ENCODE measurements at places on chromosomes 7 and 10.

DNA sequence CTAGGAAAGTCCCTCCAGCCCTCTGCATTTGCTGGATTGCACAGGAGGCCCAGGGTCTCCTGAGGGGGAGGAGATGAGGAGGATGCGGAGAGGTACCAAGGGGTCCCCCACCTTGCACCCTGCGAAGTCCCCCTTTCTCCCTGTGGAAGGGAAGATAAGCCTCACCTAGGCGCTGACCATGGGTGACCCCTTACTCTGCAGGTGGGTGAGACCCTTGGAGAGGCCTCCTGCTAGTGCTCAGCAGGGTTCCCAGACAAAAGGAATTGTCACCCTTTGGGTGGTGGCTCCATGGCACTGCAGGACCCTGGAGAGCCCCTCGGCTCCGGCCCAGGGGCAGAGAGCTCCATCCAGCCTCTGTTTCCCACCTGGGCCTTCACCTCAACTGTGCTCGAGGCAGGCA, 107.0 kb upstream of the RET start:
- no peak for DNase-seq

DNA sequence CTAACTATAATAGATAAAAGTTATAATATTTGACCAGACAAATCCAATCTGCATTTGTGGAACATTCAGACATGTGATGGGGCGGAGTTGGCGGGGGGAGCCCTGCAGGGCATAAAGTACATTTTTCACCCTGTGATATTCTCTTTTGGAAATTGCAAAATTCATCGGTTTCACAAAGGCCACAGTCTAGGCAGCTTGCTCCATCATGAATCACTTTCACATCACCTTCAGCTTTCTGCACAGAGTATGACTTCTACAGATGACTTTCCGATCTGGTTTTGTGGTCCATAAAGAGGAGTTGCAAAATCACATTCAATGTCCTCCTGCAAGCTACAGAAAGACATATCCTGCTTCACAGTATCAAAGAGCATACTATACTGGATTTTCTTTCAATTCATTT, 51.4 kb upstream of the APBB1IP start:
- no peak for DNase-seq

DNA sequence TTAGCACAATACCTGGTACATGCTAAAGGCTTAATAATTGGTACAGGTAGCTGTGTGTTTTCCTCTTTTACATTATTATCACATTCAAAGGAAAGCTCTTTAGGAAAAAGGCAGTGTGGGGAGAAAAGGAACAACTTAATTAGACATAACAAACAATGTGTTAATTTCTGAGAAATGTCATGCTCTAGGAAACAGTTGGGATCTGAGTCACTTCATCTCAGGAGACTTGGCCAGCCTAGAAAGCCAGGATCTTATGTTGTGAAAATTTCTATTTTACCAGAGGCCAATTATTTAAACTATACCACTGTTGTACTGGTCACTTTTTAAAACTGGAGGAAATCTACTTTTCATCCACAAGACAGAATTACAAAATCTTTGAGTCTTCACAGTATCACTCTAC, 39.6 kb downstream of the ARMH3 start:
- no peak for DNase-seq

DNA sequence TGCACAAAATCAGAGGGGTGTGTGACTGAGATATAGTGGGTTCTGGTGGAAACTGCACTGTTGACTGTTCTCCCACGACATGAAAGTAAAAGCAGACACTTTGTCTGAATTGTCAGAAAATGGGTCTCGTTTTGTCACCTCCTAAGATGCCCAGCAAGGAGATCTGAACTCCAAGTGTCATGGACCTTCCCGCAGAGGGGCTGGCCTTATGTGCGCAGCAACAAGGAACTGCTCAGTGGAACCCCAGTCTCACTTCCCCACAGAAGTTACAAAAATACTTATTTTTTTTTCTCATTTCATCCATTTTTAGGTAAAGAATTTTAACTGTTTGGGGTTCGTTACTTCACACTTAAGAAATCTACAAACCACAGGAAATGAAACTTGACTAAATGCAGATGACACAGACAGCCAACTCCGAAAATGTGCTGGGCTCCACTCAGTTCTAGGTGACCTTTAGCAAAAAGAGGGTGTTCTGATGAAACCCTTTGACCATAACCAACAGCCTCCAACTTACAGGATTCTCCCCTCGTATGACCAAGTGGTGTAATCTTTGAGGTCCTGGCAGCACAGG, 115.0 kb downstream of the FAM107B start:
- DNase-seq: no peak

DNA sequence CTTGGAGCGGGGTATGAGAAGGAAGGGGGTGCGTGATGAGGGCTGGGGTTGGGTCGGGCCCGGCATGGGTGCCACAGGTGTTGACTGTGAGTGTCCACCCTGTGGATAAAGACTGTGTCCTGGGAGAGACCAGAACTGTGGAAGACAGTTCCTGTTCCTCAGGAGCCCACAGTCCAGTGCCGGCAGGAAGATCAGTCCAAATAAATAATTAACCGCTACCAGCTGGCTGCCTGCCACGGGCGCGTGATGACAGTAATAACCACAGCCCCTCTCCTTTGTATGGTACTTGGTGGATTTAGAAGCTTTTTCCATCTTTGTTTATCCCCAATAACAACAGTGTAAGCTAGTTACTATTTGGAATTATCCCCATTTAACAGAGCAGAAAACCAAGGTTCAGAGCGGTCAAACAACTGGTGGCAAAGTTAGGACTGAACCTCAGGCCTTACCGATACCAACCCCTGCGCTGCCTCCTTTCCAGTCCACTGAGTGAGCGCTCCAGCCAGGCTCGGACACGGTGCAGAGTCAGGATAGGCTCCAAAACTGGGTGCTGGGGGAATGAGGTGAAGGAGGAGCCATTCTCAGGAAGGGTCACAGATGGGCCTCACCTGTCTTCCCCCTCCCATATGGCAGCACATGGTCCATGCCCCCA, 5.1 kb downstream of the ZMIZ1 start:
- DNase-seq: no peak

DNA sequence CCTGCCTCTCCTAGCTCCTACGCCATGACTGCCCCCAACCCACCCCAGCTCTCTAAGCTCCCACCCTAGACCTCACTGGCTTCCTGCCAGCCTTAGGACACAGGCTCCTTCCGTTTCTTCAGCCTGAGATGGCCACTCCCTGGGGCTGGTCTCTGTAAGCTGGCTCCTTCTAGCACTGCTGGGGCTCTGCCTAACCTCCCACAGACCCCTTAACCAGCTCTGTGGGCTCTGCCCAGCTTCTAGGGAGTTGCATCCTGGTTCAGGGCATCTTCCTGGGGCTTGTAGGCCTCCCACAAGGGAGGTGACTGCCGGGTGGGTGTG, 478.6 kb upstream of the KLF6 start:
- no peak for DNase-seq

GRCh38 chr10:126243306-126243705, 145.0 kb downstream of the ADAM12 start:
- DNase-seq: no peak

GRCh38 chr7:17071866-17072265, 190.1 kb upstream of the AGR3 start:
- no peak for DNase-seq

- DNase-seq: no peak
Observed at GRCh38 chr10:107826171-107826570, 661.7 kb upstream of the SORCS1 start.

DNA sequence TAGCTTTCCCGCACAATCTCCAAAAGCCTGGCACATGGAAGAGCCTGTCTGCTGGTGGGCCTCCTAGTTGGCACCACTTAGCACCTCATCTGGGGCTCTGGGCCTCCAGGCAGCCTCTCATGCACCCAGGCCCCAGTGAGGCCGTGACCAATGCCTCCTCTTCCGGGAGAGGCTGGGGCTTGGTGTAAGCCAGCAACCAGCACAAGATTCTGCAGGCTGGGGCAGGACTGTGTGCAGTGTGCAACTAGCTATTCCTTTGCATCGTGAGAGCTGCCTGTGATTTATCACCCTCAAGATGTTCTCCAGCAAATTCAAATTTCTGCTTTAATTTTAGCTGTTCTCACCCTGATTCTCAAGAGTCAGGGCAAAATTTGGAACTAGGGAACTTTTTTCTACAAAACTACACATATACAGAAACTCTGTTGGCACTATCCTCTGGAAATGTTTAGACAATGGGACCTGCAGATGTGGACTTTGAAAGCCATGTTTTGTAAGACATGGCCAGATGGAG, 603.7 kb upstream of the MKI67 start:
- DNase-seq: no peak

DNA sequence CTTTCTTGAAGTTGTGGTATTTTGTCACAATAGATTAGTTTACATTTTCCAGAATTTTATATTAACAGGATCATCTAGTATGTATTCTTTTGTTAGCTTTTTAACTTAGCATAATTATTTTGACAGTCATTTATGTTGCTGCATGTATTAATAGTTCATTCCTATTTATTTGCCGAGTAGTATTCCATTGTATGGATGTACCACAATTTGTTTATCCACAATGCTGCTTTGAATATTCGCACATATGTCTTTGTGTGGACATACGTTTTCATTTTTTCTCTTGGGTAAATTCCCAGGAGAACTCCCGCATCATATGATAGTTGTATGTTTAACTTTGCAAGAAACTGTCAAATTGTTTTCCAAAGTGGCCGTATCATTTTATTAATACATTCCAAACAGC, 115.7 kb downstream of the CPEB3 start:
- DNase-seq: no peak

GRCh38 chr10:83943920-83944319, 195.4 kb upstream of the GHITM start:
- no peak for DNase-seq

DNA sequence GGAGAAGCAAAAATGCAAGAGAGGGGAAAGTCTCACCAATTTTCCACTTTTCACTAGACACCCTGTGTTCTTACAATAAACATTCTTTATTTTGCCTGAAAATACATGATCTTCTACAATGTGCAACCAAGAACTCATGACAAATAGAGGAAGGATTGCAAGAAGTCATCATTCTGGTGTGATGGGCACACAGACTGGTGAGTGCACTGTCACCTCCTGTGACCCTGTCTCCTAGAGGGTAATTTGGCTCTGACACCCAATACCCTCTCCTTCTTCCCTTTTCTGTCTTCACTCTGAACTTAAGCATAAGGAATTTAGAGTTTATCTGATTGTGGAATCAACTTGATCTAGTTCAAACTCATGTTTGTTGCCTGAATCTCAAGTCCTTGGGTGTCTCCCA, 153.7 kb downstream of the SH2D4B start:
- no peak for DNase-seq

- no peak for DNase-seq
Observed at GRCh38 chr7:1474736-1475135, 15.5 kb upstream of the MICALL2 start.

DNA sequence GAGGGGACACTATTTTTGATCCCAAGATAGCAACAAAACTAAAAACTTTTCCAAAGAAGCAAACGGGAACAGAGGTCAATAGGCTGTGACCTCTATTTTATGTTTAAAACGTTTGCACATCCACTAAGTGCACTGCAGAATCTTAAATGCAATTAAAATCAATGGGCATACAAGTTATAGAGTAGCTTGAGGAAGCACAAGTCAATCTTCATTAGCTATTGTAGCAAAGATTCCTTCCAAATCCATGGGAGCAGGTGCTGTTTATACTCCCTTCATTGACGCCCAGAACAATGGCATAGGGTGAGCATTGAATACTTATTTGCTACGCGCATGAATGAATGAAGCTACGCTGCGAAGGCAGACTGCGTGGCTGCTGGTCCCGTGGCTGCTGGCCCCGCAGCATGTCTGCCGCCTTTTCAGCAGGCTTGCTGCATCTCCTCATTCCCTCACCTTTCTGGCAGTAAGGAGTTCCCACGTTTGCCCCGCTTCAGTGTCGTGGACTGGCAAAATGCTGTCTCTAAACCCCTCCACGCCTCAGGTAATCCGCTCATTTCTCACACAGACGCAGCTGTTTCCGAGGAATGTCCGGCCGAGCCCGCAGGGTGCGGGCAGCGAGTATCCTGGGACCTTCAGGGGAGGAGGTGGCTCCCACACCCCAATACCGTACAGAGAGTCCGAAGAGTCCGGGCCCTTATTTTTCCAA, 754 bp upstream of the PHYHIPL start:
- DNase-seq: no peak

GRCh38 chr10:49083261-49083660, 32.1 kb downstream of the VSTM4 start:
- DNase-seq: no peak

GRCh38 chr10:43375401-43376020, 4.1 kb downstream of the FXYD4 start:
- DNase-seq: no peak

GRCh38 chr7:103821092-103821491, 168.4 kb downstream of the RELN start:
- DNase-seq: no peak

DNA sequence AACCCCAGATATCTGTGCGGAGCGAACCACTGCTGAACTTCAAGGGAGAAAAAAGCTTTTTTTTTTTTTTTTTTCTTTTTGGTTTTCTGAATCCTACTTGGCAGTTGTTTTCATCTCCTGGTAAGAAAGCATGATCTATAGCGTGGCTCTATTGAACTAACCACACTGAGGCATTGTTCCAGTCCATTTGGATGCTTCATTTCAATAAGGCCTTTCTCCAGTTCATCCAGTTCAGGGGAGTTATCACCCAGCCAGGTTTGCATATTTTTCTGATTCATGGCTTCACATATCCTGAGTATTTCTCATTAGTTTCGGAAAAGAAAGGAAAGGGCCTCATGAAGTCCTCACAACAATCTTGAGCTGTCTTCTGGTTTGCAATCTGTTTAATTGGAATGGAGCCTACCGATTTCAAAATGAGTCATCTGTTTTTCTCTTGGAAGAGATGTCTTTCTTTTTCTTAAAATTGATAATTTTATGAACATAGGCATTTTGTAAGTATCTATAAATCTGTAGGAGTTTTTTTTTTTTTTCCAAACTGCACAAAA, 93.1 kb upstream of the STEAP4 start:
- DNase-seq: no peak

DNA sequence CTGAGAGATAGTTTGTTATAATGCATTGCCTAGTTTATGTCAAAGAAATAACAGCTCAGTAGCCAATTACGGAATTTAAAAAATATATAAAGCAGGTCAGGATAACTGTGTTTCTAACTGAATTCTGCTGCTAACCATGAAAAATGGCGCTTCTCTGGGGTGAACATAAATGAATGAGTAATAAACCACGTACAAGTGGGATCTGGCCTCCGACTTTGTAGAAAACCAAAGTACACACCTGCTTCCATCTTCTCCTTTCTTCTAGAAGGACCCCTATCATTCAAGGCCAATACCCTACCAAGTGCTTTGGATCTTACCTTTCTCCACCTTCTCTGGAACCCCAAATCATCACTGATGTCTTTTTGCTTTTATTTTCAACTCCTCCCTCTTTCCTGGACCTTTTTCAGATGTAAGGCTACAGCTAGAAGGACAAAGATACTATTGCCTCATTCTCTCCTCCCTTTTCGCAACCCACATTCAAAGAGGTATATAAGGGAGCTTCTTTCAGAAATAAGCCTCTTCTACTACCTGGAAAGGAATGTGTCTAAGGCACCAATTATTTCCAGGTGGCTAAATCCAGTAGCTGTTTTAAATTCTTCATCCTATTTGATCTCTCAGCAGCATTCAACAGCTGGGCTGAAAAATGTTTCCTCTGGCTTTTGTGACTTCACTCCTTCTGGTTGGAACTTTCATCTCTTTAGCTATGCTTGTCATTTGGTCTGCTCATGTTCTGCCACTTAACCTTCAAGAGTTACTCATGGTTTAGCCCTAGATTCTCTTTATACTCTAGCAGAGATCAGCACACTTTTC, 37.7 kb downstream of the NAMPT start:
- no peak for DNase-seq

- no peak for DNase-seq
Observed at GRCh38 chr10:81680359-81680758, 194.6 kb upstream of the NRG3 start.

Data from T-helper 17 cell (primary cell).